ENCODE measurements at places on chromosomes 4 and X.

GRCh38 chr4:77493120-77493752 lies 112.4 kb upstream of the CXCL13 start:
- no peak for DNase-seq

- peak; percentile 51 for DNase-seq
Observed at GRCh38 chrX:20680998-20681397, 414.3 kb upstream of the RPS6KA3 start.

DNA sequence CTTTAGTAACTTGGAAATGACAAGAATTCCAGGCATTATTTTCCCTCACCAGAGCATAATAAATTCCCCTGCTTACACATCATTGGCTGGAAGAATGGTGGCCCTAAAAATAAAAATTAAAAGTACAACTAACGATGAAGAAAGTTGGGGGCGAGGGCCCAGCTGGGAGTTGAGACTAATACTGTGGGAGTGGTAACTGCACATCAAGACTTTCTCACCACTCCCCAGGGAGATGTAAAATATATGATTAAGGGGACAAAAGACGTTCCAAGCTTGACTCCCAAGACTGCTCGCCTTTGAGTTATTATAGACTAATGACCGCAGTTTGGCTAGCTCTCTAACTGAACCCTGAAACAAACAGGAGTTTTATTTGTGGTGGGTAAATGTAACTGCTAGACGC lies 30.0 kb downstream of the SMIM31 start:
- no peak for DNase-seq

- no peak for DNase-seq
Observed at GRCh38 chr4:140277576-140277975, 95.9 kb upstream of the SCOC start.

DNA sequence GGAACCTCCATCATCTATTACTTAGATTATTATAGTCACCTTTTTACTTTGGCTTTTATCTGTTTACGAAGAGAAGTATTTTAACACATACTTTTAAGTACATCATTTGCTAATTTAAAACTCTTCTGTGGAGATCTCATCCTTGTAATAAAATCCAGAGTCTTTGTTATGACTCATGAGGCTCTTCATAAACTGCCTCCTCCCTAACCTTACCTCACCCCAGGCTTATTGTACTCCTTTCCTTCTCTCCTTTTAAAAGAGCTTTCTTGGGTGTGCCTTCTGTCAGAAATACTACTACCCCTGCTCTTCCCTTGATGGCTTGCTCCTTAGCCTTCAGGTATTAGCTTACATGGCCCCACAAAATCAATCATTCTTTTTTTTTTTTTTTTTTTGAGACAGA lies 6.6 kb downstream of the ARL9 start:
- DNase-seq, result peak; percentile 16

DNA sequence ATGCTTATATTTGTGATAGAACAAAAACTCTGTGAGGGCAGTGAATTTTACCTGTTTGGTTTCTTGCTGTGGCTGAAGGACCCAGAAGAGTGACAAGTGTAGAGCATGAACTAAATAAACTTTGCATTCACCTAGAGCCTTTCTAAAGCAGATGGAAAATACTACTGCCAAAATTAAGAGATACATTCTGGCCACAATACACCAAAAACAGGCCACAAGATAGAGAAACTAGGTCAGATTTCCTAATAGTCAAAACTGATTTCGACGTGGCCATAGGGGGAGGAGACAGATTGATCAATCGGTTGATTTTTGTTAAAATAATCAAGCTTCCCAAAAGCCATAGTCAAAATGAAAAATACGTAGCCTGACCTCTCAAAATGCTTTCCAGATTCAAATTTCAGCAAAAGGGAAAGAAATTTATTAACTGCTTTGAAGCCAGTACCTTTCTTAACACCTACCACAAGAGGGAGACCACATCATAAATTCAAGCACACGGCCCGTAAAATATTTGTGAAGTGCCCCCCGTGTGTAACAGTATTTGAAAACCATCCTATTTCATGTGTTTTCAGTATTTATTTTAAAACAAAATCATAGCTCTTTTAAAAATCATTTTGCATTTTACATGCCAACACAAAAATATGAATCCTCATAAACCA lies 132.4 kb downstream of the CORIN start:
- peak; percentile 9 for DNase-seq

DNA sequence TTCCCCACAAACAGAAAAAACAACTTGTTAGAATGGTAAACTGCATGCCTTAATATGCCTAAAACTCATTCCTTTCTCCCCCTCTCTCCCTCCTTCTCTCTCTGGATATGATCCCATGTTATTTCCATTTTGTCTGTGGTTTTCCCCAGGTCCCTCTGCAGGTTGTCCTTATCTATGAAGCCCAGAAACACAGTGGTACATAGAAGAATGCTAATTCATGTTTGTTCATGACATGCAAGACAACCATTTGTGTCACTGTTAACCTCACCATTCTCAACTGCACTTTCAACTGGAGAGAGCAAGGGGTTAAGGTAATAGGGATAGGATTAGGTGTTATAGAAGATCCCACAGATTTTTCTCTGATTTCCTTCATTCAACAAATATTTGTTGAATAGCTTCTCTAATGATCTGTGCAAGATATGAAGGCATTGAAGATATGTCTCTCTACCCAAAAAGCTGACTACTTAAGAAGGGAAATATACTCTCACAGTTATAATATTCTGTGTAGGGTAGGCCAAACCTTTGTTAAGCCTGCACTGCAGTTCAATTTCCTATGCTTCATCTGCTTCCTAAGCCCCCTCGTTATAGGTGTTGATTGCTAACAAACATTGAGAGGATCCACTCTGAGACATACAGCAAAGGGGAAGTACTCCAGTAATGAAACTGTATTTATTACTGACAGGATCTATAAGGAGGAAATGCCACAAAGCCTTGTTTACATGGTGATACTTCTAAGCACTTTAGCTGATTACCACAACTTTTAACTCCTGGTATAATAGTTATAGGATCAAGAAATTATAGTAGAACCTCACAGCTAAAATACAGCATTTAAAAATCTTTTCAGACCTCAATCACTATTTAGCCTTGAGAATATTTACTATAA lies 96.1 kb downstream of the FRYL start:
- no peak for DNase-seq

GRCh38 chrX:41025926-41026701 lies 59.1 kb upstream of the USP9X start:
- no peak for DNase-seq

- peak; percentile 97 for DNase-seq
Observed at GRCh38 chr4:16686195-16686594, 212.2 kb downstream of the LDB2 start.

DNA sequence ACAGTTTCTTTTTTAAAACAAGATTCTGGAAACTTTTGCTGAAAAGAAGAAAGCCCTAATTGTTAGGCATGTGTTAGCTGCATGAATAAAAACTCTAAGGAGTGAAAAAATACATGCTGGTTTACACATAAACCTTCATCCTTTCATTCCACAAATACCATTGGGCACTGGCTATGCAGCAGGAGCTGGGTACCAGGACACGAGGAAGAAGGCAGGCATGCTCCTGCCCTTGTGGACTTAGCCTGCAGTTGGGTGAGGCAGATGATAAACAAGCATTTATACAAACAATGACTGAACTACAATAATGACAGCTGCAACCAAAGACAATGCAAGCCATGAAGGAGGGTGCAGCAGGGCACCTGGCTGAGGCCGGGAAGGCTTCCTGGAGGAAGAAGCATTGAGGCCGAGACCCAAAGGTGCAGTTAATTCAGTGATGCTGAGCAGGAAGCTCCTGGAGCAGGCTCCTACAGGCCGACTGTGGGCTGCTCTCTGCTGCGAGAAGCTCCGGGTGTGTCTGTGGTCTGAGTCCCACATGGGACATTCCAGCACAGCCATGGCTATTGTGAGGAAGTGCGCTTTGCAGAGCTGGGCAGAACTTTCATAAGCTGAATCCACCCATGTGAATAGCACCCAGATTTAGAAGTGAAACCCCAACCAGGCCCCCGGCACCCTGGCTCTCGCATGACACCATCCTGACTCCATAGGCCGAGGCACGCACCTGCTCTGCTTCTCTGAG lies 44.0 kb upstream of the MXD4 start:
- no peak for DNase-seq

GRCh38 chr4:4618847-4619246 lies 77.0 kb upstream of the STX18 start:
- no peak for DNase-seq

GRCh38 chr4:33628296-33628695 lies 2616.0 kb downstream of the ARAP2 start:
- no peak for DNase-seq

DNA sequence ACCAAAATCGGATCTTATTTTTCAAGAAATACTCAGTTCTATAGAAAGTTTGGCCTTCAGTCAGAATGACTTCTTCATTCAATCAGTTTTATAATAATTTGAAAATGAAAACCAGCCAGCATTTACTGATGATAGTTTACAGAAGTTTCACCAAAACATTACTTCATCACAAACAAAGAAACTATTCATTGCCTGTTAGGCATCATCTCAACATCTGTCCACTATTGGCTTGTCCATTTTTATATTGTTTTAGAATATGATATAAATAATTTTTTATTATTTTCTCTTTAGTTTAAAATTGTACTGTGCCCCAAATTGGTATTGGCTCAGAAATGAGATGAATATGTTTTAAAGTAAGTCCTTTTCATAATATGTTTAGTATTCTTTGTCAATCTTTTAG lies 38.4 kb downstream of the FAT4 start:
- DNase-seq, result no peak

DNA sequence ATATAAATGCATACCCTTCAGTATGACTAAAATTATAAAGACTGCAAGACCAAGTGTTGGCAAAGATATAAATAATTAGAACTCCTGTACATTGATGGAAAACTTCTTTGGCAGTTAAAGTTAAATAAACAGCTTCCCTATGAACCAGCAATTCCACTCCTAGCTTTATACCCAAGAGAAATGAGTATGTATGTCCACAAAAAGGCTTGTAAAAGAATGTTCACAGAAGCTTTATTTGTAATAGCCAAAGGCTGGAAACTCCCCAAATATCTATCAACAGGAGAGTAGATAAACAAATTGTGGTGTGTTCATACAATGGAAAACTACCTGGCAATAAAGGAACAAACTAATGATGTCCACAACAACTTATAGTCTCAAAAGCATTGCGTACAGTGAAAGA lies 184.8 kb downstream of the AMELX start:
- no peak for DNase-seq

GRCh38 chrX:537151-537550 lies 93.4 kb upstream of the SHOX start:
- DNase-seq, result no peak

GRCh38 chr4:123555233-123555806 lies 158.7 kb downstream of the SPRY1 start:
- peak; percentile 81 for DNase-seq

- no peak for DNase-seq
Observed at GRCh38 chrX:11558972-11559371, 106.7 kb downstream of the ARHGAP6 start.

- DNase-seq, result no peak
Observed at GRCh38 chr4:30840571-30840970, 120.4 kb downstream of the PCDH7 start.

- DNase-seq, result no peak
Observed at GRCh38 chr4:183008492-183008891, 90.6 kb upstream of the WWC2 start.

GRCh38 chrX:78950009-78950835 lies 5.0 kb downstream of the P2RY10 start:
- no peak for DNase-seq

GRCh38 chrX:120517936-120518335 lies 42.8 kb downstream of the CUL4B start:
- peak; percentile 62 for DNase-seq

DNA sequence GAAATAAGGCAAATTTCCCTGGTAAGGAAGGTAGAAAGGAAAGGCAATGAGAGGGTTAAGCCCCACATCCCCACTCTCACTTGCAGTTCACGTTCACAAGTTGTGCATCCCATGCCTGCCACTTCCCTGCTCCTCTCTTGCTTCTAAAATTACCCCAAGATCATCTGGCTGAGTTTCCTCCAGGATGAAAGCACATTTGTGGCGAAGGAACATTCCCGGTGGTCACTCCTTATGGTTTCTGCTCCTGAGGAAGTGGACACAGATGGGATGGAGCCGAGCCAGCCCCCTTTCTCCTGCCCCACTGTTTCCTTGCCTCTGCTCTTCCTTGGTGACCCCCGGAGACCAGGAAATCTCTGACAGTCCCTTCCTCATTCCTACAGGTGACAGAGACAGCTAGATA lies 37.5 kb downstream of the SPINK2 start:
- DNase-seq, result no peak

DNA sequence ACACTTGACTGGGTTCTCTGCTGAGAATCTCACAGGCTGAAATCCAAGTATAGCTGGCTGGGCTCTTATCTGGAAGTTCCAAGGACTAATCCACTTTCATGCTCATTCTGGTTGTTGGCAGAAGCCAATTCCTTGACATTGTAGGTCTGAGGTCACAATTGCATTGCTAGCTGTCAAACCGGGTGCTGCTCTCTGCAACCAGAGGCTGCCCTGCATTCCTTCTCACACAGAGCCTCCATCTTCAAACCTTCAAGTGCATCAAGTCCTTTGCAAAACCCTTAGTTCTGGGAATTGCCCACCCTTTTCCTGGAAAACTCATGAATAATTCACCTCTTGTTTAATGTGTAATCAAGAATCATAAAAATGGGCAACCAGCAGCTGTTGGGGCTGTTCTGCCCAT lies 404.2 kb downstream of the KCNIP4 start:
- no peak for DNase-seq

DNA sequence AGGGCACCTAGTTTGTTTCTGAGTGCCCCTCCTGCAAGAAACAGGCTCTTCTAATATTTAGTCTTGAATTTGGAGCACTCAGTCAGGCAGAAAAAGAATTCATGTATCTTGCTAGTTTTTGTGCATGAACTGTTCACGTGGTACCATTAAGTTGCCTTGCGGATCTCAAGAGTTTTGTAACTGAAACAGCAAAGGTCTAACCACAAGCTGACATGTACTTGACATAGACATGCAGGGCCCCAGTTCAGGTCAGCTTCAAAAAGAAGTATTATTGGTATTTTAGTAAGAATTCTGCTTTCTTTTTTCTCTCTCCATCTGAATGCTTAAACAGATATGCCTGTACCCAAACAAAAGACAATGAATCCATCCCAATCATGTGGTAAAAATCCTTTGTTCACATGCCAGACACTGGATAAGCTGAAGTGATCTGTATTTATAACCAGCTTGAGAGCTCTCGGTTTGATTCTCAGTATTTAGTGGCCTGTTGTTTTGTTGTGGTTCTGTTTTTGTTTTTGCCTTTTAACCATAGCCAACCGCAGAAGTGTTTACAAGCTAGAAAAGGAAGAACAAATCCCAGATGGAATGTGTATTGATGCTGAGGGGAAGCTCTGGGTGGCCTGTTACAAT lies 13.0 kb downstream of the RGN start:
- DNase-seq, result peak; percentile 10
